ENCODE measurements at places on chromosomes 1 and 21.

GRCh38 chr1:56993475-56993874 lies 27.7 kb upstream of the C8B start:
- no peak for DNase-seq

DNA sequence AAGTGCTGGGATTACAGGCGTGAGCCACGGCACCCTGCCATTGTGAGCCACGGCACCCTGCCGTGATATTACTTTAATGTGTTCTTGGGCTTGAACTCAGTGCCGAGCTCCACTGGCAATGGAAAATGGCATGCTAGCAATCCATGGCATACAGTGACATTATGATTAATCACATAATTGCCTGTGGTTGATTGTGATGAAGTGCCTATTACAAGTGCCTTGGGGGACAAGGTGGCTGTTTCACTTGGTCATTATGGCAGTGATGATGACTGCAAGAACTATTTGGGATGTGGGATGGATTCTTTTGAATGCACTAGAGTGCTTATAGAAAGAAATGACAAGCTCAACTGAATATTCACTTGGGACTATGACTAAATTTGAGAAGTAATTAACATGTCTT lies 22.3 kb upstream of the HPCAL4 start:
- DNase-seq: no peak

DNA sequence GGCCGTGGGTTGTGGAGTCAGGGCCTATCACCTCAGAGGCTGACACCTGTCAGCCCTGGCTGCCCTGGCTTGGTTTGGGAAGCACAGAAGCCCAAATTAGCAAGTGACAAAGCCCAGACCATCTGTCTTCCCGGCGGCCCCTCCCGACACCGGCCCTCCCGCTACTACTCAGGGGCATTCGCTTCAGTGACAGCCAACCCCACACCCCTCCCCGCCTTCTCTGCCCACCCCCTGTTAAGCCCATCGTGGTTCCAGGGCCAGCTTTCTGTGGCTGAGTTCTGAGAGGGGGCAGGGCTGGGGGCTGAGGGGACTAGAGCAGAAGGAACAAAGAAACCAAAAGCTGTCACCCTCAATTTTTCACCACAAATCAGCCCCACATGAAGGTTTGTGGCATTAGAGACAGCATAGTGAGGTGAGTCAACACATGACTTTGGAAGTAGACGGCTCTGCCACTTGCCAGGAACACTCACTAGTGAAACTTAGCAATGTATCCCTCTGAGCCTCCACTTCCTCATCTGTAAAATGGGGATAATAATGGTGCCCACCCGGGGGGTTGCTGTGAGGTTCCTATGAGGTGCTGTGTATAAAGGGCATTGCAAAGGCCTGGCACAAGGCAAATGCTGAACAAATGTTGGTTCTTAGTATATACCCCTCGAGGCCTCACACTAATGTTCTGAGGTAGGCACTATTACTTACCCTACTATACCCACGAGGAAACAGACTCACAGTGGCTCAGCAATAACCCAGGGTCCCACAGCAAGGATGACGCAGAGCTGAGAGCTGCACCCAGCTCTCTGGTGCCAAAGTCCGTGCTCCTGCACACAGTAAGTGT lies 5.2 kb upstream of the TNNI1 start:
- no peak for DNase-seq

DNA sequence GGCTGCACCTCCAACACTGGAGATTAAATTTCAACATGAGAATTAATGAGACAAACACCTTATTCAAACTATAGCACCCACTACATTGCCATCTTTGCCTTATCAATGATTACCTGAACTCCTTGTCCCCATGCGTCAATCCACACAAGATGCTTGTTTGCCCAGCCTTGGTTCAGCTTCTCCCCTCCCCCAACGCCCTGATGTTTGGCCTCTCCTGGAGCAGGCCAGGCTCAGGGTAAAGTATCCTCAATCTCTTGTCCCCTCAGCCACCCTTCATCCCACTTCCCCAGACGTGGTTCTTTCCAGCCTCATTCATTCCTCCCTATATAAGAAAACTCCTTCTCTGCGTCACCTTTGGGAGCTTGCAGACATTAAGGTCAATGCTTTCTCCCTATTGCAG lies 11.8 kb upstream of the TRIM17 start:
- no peak for DNase-seq

Measured in activated CD8-positive, alpha-beta memory T cell treated with anti-CD3 and anti-CD28 coated beads for 4 hours (primary cell).